ENCODE measurements at places on chromosomes 4 and X.

DNA sequence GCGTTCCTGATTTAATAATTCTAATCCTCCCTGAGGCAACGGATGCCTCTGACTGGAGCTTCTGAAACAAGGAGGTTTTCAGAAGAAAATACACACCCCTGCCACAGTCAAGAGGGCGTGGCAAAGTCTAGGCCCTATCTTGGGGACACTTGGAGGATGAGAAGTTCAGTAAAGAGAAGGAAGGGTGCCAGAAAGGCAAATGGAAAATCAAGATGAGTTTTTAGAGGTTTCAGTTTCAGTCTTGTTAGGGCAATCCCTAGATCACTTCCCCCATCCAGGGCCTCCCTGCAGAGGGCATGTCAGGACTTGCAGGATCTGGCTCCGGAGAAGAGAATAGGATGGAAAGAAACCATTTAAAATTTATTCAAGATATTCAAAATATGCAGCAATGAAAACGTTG is 28.5 kb upstream of the FGF2 start:
- peak; percentile 69 for DNase-seq

GRCh38 chr4:26717332-26717731 is 133.4 kb downstream of the TBC1D19 start:
- no peak for DNase-seq

- DNase-seq = no peak
Measured at GRCh38 chr4:138003248-138003647, 238.9 kb downstream of the SLC7A11 start.

DNA sequence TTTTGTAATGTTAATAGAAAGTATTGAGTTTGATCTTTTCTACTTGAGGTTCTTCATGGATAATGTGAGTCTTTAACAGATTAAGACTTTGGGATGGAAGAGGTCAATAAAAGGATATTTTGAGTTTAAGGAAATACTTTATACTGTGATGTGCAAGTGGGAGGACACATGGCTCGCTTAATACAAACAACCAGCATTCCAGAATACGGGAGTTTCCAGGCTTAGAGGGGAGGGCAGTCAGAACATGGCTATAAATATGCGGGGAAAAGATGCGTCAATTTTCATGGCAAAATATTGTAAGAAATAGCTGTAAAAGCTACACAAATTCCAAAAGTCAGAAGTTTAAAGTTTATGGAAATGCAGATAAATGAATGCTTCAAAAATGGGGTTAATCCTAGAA is 192.3 kb downstream of the AASDH start:
- no peak for DNase-seq

- DNase-seq = no peak
Measured at GRCh38 chrX:24426921-24427746, 38.0 kb upstream of the PDK3 start.

DNA sequence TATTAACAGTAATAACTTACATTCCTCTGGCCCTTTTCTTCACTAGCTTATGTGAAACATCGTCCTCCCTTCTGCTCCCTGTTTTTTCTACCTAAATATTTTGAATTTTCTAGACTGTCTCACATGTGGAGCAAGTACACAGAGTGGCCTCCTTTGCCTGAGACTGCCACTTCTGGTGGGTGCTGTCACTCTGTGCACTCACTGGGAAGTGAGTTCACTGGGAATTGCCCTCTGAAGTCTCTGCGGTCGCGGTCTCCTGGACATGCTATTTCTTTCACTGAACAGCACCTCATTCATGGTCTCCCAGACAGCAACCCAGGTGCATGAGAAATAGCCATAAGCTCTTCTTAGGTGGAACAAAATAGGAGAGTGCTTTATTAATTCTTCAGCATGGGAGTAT is 1179.7 kb upstream of the ADGRL3 start:
- DNase-seq = no peak

- no peak for DNase-seq
Measured at GRCh38 chr4:113335746-113336145, 286.3 kb downstream of the ANK2 start.

GRCh38 chr4:129738175-129738574 is 642.2 kb downstream of the C4orf33 start:
- no peak for DNase-seq

GRCh38 chr4:18381186-18381585 is 359.6 kb upstream of the LCORL start:
- no peak for DNase-seq

- no peak for DNase-seq
Measured at GRCh38 chr4:1409491-1410425, 3.5 kb upstream of the NKX1-1 start.

DNA sequence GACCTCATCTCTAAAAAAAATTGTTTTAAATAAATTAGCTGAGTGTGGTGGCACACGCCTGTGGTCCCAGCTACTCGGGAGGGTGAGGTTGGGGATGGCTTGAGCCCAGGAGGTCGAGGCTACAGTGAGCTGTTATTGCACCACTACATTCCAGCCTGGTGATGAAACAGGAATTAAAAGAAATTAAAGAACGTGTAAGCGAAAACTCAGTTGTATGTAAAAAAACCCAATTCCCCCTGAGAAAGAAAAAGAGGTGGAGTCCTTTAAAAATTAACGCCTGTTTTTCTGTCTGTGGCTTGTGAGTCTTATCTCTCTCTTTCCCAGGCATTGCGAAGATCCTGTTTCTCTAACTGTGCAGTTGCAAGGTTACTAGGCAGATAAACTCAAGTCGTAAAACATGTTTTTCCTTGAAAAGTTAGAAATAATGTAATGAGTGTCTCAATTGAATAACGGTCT is 22.1 kb downstream of the EPGN start:
- no peak for DNase-seq

GRCh38 chr4:43331226-43332051 is 438.9 kb downstream of the GRXCR1 start:
- no peak for DNase-seq

GRCh38 chrX:7083468-7084396 is 63.8 kb upstream of the STS start:
- peak; percentile 30 for DNase-seq

GRCh38 chr4:76087007-76087769 is 12.7 kb downstream of the ART3 start:
- DNase-seq = peak; percentile 39

DNA sequence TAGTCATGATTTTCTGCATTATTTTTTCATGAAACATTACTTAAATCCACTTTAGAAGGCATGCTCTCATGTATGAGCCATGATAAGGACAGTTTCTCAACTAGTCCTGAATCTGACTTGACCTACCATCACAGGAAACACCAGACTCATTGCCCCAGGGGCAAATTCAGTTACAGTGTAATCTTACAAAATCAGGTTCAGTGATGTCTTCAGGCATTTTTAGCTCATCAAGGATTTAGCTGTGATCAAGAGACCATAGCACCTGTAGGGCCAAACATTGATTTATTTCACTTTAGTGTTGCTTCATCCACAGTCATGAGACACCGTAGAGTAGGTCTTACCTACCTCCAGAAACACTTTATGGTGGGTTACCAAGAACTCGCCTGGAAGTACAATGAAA is 3.1 kb upstream of the TASL start:
- no peak for DNase-seq

- no peak for DNase-seq
Measured at GRCh38 chr4:19547463-19547862, 704.2 kb upstream of the SLIT2 start.

DNA sequence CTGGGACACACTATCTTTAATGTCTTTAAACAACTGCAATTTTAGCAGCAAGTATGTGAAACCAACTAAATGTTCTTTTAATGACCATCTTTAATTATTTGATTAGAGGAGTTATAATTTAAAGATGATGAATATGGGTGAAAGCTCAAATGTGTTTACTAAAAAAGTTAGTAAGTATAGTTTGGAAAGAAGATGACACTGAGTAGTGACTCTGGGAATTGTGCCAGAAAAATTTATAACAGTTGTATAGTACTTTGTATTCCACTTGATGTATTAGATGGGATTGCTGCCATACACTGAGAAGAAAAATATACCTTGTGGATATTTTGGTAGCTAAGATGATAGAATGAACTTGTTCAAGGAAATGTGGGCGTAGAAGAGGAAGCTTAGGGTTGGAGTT is 19.5 kb upstream of the PACRGL start:
- DNase-seq = no peak

GRCh38 chr4:86587381-86588140 is 6.6 kb upstream of the PTPN13 start:
- DNase-seq = no peak

GRCh38 chr4:53010318-53010717 is 148.2 kb downstream of the RASL11B start:
- DNase-seq = peak; percentile 68

DNA sequence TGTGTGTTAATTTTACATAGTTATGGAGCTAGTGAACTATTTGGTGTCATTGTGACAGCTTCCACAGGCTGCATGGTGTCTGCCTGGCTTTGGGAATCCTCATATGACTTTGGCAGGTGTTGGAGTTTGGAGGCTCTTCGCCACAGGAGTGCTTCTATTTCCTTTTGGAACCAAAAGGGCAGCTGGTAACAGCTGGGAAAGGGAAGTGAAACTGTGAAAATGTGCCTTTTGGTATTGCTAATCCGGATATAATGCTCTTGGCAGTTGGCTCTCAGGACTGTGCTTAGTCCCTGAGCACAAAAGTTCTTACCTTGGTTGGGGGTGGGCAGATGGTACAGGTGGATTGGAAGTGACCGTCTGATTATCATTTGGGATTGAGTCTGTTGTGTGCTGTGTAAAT is 18.1 kb downstream of the OFD1 start:
- no peak for DNase-seq

- DNase-seq = no peak
Measured at GRCh38 chrX:101386542-101386885, 523 bp upstream of the BTK start.

DNA sequence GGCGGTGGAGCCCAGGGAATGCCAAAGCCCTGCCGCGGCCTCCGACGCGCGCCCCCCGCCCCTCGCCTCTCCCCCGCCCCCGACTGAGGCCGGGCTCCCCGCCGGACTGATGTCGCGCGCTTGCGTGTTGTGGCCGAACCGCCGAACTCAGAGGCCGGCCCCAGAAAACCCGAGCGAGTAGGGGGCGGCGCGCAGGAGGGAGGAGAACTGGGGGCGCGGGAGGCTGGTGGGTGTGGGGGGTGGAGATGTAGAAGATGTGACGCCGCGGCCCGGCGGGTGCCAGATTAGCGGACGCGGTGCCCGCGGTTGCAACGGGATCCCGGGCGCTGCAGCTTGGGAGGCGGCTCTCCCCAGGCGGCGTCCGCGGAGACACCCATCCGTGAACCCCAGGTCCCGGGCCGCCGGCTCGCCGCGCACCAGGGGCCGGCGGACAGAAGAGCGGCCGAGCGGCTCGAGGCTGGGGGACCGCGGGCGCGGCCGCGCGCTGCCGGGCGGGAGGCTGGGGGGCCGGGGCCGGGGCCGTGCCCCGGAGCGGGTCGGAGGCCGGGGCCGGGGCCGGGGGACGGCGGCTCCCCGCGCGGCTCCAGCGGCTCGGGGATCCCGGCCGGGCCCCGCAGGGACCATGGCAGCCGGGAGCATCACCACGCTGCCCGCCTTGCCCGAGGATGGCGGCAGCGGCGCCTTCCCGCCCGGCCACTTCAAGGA is at the start of gene FGF2:
TSS of gene FGF2 (plus strand) at position 279 of the 705 bp plus-strand sequence. CDS start at position 623, 344 bp downstream.
- peak; percentile 94 for DNase-seq

DNA sequence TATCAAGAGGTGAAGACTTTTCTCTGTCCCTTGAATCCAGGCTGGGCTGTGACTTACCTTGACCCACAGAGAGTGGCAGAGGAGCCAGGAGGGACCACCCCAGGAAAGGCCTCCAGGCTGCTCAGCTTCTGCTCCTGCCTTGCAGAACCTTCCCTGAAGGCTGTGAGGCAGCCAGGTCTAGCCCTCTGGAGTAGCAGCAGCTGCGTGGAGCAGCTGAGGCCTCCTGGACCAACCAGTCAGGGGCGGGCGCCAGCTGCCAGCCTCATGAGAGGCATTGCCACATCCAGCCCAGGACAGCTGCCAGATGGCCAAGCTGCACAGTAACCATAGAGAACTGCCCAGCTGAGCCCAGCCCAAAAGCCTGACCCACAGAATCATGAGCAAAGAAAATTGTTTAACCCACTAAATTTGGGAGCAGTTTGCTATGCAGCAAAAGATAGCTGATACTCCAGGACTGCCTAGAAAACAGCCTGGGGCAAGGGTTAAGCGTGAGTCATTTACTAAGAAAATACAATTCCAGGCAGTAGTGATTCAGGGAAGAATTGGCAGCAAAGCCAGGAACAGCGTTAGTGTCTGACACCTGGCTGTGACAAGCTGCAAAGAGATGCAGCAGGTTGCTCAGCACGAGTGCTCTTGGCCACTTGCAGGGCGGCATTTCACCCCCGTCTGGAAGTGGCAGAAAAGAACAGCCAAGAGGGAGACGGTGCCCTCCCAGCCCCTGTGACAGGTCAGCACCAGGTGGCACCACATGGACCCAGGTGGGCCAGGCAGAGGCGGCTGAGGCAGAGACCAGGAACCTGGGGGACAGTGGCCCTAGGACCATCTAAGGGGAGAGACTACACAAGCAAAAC is 14.7 kb upstream of the PDE6B start:
- peak; percentile 75 for DNase-seq

- no peak for DNase-seq
Measured at GRCh38 chr4:147736458-147736857, 4.6 kb downstream of the ARHGAP10 start.

DNA sequence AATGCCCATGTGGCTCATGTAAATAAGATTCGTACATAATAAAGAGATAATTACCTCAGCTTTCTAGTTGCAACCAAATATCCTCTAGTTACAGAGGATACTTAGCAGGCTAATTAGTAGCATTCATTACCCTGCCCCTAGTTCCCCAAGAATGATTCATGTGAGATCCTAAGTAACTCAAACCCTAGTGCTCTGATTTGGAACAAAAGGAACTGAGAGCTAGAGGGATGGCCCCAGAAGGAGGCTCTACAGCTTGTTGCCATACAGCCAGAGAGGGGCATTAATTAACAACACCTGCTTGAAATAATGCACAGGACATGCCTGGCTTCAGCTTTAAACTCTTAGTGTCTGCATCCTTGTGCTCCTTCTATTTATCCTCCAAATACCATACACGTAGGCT is 32.6 kb upstream of the CBR4 start:
- no peak for DNase-seq

GRCh38 chr4:132827522-132827921 is 321.6 kb upstream of the PCDH10 start:
- DNase-seq = no peak

DNA sequence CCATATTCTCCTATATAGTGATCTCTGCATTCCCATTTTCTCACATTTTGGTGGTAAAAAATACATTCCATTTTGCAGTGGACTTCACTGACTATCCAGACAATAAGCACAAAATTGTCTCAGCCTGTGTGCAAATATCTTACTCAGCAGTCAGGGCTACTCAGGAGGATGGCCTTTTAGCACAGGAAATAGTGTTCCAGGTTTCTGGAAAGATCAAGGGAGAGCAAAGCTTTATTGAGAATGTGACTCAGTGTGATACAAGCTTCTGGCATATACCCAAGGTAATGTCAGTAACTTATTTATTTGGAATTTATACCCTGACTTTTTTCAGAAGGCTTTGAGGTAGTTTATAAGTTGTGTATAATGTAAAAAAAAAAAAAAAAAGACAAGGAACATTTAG is 233.4 kb downstream of the TEX13A start:
- DNase-seq = no peak

All from right hindlimb (tissue), 1 donor.